ENCODE measurements at places on chromosomes 3 and 15.

DNA sequence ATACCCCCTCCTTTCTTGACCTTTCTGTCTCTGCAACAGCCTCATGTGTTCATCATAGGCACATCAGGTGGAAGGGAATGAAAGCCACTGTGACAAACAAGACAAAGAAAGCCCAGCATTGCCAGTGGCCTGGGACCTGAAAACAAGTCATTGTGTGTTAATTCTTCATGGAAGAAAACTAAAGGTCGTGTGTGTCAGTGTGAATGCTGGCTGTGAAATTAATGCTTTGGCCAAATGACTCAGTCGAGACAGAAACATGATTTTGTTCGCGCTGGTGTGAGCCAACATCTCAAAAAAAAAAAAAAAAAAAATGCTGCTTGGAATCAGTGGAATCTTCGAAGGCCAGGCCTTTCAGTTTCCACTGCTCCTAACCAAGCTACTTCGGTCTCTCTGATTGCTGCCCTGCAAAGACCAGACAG, 386.5 kb upstream of the PROK2 start:
- no peak for DNase-seq

GRCh38 chr3:42651248-42652091, 2.0 kb upstream of the ZBTB47 start:
- no peak for DNase-seq

DNA sequence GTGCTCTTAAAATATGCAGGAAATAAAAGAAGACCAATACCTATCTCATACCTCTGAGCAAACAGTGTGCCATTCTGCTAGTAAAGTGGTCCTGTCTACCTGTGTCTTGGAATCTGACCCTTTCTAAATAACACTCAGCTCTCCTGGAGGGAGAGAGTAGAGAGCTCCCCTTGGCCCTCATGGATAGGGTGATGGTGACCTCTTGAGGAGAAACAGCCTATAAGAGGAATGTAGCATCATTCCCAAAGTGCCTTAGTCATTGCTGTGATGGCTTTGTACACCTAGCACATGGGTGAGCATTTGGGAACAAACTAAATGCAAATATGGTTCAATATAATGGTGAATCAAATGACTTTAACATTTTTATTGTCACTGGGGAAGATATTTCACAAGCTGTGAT, 10.0 kb downstream of the SNTN start:
- DNase-seq = no peak

GRCh38 chr3:171881251-171881650, 38.1 kb downstream of the TMEM212 start:
- DNase-seq = no peak

DNA sequence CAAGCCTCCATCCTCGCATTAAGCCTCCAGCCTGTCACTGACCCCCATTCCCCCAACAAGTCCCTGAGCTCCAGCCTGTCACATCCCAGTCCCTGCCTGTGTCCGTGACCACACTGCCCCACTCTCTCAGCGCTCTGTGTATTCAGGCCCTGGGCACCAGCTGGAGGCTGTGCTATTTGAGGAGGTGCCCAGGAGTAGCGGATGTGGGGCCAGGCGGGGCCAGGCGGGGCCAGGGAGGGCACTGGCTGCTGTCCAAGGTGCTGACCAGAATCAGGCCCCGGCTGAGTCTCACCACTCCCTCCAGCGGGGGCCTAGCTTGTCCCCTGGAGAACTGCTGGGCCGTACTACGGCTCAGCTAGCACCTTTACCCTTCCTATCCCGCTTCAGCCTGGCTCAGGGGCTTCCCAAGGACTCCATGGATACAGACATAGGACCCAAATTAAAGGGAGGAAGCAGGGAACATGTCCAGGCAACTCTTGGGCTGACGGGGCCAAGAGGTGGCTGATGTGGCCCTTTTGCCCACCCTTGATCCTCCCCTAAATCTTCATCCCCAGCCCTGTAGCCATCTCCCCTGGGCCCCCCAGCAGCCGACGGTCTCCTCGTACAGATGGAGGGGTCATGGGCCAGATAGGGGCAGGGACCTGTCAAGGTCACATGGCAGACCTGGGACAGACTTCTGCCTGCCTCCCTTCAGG, 1.1 kb downstream of the HHATL start:
- DNase-seq = no peak

All from Panc1 (cell line).